Stimulated activated CD4-positive, alpha-beta T cell treated with anti-CD3 and anti-CD28 coated beads, Interleukin-4, amount 100 ng/mL, for 48 hours (primary cell): ENCODE measurements at places on chromosomes 11 and 22.
A peak's percentile ranks its signal among the peaks of the same experiment; 100 is the strongest.

DNA sequence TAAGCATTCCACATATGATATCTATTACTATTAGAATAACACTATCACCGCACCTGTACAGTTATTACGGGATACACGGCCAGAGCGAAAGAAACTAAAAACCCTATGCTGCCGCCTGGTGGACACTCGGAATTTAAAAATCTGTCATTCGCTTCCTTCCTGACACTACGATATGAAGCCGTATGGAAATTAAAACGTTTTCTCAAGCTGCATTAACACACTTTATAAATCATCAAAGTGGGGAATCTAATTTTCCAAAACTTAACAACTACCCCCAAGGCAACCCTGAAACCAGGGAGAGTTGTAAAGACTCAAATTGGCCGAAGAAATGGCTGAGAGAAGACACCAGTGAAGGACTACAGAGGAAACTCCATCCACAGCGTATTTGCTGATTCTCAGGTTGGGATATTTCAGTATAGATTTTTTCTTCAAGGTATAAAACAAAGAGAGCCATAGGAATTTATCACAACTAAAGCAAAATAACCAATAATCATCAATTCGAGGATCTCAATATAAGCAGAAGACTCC is 1.4 kb downstream of the CCDC73 start:
- peak; percentile 63 for DNase-seq

DNA sequence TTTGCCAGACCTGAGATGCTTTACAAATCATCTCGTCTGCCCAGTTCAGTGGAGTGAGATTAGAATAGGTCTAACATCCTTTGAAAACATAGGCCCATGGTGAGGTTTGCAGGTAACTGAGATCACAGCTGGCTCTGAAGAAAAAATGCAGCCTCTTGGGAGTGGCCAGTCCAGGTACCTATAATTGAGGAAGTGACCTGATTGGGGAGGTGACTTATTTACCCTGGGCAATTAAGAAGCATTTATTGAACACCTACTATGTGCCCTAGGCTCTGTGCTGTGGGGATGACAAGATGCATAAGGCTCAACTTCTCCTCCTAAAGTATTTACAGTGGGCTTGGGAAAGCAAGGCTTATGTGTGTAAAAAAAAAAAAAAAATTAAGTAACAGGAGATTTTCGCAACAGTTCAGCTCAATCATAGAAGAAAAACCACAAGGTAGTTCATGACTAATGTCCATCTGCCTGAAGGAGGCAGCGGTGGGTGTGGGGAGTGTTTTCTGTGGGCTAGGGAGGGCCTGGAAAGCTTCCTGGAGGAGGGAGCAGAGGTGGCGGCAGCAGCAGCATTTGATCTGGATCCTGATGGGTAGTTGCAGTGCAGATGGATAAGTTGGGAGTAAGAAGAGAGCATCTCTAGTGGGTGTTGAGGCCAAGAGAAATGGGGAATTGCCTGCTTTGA is 16.1 kb downstream of the MICAL2 start:
- no peak for DNase-seq

DNA sequence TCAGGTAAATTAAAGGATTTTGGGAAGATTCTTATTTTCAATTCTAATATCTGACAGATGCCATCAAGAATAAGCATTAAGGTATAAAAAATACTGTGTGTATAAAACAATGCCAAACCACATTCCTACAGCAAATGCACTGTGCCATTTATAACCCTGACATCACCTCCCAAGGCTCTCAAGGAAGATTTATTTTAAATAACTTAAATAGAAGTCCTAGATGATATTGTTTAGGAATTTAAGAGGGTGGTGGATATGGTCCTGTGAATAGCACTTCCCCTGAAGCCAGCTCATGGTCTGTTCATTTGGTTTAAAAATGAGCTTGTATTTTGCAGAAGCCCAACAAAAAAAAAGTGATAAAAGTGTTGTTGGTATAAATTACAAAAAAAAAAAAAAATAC is 32.1 kb downstream of the PPIL2 start:
- no peak for DNase-seq

DNA sequence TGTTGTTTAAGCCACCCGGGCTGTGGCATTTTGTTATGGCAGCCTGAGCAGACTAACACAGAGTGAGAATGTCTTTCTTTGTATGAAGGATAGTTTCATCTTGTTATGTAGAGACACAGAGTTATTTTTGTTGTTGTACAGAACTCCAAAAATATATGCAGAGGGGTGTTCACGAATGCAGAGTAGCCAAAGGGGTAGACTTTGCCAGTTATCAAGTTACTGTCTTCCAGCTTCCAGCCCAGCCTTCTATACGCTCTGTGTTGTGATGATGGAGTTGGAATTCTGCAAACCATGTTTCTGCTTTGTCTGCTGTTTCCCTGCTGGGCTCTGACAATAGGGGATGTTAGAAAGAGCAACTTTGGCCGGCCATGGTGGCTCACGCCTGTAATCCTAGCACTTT is 44.1 kb downstream of the RPS6KA4 start:
- no peak for DNase-seq

DNA sequence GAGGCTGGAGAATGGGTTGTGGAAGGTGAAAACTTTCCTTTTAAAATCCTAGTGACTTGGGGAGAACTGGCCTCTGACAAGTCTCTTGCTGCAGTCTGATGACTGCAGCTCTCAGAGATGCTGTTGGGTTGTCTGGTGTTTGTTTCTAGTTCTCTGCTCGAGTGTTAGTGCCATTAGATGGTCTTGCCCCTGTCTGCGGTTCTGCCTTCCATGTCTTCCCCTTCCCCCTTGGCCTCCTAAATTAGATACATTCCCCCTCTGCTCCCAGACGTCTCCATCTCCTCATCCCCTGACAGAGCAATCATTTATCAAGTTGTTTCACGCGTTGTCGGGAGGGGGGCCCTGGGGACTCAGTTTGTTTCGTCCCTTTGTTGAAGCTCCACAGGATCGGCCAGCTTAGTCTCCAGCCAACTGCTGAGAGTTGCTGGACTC is 67.7 kb downstream of the CECR2 start:
- DNase-seq, result no peak

DNA sequence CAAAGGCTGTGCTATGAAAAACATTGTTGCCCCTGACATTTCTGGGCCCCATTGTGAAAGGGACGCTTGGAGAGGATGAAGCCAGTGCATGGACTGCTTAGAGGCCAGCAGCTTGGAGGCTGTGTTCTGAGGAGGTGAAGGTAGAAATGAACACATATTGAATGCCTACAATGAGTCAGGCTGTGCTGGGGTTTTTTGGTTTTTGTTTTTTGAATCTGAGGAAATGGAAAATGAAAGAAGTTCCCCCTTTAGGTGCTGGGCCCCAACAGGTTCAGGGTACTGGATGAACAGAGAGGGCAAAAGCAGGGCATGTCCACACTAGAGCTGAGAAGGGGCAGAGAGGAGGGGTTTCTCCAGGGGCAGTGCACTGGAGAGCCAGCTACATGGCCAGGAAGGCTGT is 166.1 kb upstream of the API5 start:
- no peak for DNase-seq

GRCh38 chr11:84922212-84922805 is 704.8 kb downstream of the DLG2 start:
- no peak for DNase-seq

GRCh38 chr22:37999640-38000272 is 15.4 kb upstream of the SOX10 start:
- no peak for DNase-seq

DNA sequence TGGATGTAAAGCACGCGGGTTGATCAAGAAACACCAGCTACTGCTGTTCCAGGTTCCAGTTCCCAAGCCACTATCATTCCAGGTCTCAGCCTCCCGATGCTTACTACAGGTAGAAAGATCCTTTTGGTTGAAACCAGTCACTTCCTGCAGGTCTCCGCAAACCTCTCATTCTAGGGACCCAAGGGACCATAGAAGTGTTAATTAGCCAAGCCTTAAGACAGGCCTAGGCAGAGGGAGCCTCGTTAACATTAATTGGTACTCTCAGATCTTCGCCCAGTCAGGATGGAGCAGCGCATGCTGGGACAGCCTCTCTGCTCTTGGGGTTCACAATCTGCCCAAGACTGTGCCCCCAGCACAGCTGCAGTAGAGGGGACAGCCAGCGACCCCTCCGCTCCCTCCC is 11.2 kb upstream of the OAF start:
- DNase-seq, result no peak

DNA sequence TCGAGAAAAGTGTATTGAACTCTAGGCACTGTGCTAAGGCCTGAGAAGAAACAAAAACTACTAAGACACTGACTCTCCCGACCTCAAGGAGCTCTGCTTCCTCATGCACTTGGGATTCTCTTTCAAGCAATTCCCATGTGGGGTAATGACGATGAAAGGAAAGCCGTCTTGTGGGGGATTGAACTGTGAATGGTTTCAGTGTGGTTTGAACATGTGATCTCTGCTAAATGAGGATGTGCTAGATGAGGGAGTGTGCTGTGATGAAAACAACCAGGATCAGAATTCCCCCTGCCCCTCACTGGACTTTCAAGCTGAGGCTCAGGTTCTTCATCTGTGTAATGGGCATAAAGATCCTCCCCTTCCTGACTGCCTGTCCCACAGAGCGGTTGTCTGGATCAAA is 74.9 kb downstream of the DEPDC5 start:
- no peak for DNase-seq

DNA sequence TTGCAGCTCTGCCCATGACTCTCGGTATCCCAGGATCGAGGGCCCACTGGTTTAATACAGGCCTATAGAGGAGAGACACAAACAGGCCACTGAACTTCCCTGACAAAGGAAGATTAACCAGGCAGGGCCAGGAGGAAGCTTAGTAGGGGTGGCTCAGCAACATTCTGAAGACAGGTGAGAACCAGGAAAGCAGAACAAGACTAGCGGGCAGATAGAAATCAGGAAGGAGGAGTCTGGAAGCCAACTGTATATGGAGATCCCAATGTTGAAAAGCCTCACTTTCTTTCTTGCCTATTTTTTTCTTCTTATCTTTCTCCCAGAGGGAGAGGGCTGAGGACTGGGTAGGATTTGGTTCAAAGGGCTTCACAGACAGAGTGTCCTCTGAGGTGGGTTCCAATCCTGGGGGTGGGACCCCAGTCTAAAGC is 5.4 kb downstream of the PI4KA start:
- no peak for DNase-seq

- DNase-seq, result no peak
Measured at GRCh38 chr11:119423509-119424254, 710 bp upstream of the THY1 start.

GRCh38 chr11:71120471-71120896 is 131.9 kb downstream of the SHANK2 start:
- DNase-seq, result no peak

DNA sequence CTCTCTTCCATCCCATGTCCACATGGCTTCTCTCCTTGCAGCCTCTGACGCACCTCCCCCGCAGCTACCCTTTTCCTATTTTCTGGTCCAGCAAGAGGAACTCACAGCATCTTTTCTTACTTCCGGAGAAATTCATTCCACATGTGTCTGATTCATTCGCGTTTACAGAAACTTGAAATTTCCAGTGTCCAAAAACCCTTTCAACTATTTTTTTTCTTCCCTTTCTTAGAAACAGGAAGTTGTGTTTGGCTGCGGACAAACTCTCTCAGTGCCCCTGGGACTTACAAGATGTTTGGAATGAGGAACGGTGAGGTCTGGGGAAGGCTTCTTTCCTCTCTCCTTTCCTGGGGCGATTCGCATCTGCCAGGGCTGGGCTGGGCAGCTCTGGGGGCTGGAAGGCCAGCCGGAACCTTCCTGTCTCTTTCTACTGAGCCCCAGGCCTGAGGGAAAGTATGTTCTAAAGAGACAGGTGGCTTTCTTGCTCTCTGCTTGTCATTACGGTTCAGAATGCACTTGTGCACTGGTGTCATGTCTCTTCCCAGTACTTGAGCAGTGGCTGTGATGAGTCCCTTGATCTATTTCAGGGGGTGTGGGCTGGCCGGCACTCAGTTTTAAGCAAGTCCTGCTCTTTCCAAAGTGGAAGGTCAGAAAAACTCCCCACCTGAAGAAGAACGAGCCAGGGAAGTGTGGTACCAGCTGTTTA is 27.5 kb downstream of the ADAMTS8 start:
- DNase-seq, result no peak

- DNase-seq, result no peak
Measured at GRCh38 chr11:64713016-64713707, 9.8 kb downstream of the NRXN2 start.

- no peak for DNase-seq
Measured at GRCh38 chr11:109229682-109230081, 192.3 kb upstream of the C11orf87 start.

DNA sequence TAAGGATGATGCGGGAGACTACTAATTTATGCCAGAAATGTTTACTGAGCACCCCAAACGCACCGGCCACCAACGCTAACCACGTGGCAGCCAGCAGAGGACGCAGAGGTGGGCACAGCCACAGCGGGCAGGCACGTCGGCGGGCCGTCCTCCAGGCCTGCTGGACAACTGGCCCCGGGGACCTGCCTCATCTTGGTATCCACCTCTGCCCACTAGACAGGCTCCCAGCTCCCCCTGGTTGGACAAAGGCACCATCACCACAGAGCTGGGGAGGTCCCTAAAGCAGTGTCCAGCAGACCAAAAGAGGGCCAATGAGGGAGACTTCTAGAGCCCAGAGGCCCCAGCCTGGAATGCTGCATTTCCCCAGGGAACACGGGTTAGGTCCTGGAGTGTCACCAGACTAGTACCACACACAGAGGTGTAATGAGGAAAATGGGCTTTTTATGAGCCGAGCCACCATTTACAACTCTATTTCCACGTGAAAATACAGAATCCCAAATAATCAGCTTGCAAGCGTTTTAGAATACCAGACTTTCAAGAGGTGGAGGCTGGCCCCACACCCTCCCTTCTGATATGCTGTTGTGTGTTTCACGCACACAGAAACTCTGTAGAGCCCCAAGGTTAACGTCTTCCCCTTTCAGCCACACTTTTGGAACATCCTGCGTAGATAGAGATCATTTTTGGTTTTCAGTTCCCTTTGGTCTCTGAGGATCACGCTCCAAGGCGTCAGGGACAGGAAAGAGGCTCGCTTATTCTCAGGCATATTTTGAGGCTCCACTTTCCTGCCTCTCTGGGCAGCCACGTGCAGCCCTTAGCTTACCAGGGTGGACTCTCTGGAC is 23.7 kb upstream of the BID start:
- no peak for DNase-seq

GRCh38 chr11:44589301-44589700 is 23.8 kb downstream of the CD82 start:
- no peak for DNase-seq
